Stimulated activated CD8-positive, alpha-beta memory T cell treated with anti-CD3 and anti-CD28 coated beads, Interleukin-15, amount 100 ng/mL, for 48 hours (primary cell): ENCODE measurements at places on chromosomes 12 and 14.

GRCh38 chr12:6959058-6959804 is 8.1 kb downstream of the PTPN6 start:
- no peak for DNase-seq

DNA sequence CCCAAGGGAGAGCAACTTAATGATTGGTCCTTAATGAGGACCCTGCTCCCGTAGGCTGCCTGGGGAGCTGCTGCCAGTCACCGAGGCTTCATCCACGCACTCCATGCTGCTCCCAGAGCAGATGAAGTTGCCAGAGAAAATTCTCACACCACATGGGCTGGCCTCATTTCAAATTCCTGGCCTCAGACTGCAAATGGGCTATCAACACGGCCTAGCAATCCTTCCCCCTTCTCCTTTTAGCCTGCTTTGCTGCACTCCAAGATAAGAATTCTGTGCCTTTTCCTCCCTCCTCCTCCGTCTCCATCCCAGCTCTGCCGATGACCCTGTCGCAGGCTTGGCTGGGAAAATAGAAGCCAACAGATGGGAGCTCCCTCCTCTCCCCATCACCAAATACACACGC is 10.8 kb upstream of the DGLUCY start:
- DNase-seq, result no peak

DNA sequence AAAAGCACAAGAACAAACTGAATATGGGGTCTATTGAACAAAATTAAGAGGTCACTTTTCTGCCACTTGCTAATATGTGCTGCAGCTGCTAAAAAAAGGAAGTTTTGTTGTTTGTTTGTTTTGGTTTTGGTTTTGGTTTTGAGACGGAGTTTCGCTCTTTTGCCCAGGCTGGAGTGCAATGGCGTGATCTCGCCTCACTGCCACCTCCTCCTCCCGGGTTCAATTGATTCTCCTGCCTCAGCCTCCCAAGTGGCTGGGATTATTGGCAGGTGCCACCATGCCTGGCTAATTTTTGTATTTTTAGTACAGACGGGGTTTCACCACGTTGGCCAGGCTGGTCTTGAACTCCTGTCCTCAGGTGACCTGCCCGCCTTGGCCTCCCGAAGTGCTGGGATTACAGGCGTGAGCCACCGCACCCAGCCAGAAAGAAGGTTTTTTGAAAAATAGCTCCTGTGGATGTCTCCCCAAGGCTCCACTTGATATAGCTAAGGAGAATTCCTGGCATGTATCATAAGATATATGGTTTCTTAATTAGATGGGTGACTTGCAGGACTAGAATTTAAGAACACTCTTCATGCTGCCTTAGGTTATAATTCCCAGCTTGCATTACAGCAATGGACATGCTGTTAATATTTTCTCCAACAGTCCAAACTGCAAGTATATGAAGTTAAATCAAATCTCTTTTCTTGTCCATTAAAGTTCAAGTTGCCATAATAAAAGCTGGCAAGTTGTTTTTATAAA is 237.6 kb upstream of the AMIGO2 start:
- no peak for DNase-seq

- no peak for DNase-seq
Observed at GRCh38 chr12:95554532-95555071, 3.3 kb upstream of the USP44 start.

DNA sequence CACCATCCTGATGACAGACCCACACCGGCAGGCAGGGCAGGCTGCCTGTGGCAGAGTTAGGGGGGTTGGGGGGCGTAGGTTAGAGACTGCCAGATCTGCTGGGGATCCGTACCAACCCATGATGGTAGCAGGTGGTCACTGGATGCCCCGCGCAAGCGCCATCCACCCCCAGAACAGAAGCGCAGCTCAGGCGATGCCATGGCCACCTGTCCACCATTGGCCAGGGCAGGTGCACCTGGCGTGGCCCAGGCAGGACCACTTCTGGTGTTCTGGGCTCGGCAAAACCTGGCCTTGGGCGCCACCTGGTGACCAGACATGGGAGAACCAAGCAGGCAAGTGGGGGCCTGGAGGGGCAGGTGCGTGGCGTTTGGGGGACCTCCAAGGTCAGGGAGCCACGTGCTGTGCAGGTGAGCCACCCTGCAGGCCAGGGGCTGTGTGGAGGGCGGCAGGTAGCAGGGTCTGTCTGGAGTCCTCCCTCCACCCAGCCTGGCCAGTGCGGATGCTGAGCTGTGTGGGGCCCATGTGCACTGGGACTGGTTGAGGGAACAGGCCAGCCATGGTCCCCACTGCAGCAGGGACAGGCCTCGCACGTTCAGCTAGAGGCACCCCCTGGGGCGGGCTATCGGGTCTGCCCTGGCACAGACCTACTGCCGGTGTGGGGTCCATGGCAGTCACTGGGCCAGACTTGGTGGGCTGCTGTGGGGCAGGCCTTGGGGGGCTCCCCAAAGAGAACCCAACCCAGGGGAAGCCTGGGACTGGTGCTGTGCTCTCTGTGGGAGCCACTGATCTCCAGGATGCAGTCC is 15.6 kb downstream of the BAG5 start:
- DNase-seq, result peak; percentile 50

- DNase-seq, result no peak
Observed at GRCh38 chr12:97813301-97813700, 350.7 kb downstream of the RMST start.

DNA sequence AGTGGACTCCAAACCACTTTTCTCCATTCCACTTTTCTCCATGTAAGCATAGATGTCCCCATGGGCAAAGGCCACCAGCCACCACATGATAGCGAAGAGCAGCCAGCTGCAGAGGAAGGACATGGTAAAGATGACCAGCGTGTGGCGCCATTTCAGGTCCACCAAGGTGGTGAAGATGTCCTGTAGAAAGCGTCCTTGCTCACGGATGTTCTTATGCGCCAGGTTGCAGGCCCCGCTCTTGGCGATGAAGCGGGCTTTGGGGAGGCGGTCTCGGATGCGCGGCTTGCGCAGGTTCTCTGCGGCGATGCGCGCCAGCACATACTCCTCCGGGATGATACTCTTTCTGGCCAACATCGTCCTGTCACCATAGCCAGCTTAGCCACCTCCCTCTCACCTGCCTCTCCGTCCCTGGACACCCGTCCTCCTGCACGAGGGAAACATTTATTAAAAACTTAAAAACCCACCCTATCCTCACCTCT is 1.2 kb downstream of the KCNJ8 start:
- DNase-seq, result peak; percentile 2

GRCh38 chr12:67434671-67435370 is 165.7 kb downstream of the CAND1 start:
- DNase-seq, result no peak

DNA sequence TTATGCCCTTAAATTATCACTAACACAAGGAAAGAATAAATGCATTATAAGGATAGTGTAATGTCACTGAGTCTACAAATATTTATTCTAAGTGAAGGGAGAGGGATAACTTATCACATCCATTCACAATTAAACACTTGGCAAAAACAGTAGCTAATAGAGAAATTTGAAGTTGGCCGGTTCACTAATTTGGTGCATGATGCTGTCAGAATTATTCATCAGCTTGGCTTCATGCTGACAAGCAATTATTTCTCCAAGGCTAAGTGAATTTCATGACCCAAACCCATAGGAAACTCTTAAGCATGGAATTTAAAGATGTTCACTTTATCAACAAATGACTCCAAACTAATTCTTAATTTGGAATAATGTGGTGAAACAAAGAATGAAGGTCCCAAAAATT is 25.0 kb upstream of the NR1H4 start:
- no peak for DNase-seq

GRCh38 chr12:12877153-12877768 is 14.1 kb upstream of the GPRC5A start:
- no peak for DNase-seq

DNA sequence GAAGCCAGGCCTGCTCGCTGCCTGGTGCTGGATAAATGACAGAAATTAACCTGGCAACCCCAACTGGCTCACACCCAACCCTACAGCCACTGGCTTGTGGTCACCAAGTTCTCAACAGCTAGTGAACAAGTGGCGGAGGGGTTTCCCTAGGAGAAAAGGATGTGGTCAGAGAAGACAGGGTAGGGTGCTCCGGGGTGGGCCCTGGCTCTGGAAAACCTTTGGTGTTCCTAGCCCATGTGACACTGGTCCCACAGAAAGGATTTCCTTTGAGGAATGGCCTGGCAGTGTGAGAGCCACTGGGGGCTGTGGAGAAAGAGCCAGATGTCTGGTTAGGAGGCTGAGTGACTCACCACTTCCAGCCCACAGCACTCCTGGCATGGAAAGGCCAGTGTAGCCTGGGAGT is 8.7 kb downstream of the SYNE3 start:
- DNase-seq, result no peak

DNA sequence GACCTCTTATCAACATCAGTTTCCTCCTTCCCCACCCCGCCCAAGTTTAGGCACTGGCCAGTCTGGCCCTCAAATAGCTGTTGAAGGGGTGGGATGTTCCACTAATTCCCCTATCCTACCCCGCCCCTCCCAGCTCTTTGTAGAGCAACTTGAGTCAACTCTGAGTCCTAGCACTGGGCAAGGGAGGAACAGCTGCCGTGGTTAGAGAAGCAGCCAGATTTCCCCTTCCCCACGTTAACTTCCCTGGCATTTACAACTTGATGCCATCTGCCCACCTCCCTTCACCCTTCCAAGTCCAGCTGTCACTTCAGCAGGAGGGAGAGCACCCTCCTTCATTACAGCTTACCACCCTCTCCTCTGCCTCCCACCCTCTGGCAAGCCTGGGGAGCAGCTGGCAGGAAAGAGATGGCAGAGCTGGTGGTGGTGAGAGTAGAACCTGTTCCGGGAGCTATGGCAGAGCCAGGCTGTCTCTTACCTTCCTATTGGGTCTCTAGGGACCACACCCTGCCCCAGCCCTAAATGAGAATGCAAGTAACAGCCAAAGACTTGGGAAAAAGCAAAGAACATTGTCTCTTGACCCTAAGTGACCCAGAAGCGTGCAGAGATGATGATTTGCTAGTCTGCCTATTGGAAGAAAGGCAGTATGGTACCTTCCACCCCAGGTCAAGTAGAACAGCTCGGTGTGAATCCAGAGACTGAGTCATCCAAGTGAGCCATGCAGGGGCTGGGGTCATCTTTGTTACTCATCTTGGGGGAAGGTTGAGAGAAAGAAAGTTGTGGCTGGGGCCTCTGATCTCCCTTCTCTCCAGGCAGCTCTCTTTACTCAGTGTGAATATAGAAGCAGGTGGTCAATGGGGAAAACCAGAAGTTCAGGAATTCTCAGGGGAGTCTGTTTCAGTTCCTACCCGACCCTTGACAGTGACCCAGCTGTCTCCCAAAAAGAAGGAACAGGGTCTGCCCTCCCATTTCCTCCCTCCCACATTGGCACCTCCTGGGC is 1.5 kb downstream of the BLOC1S1 start:
- DNase-seq, result no peak

- peak; percentile 39 for DNase-seq
Observed at GRCh38 chr14:95265106-95266094, 54.3 kb downstream of the CLMN start.

GRCh38 chr12:38736821-38737220 is 168.6 kb downstream of the CPNE8 start:
- DNase-seq, result no peak

GRCh38 chr12:6534945-6535696 is 804 bp downstream of the GAPDH start:
- DNase-seq, result no peak

DNA sequence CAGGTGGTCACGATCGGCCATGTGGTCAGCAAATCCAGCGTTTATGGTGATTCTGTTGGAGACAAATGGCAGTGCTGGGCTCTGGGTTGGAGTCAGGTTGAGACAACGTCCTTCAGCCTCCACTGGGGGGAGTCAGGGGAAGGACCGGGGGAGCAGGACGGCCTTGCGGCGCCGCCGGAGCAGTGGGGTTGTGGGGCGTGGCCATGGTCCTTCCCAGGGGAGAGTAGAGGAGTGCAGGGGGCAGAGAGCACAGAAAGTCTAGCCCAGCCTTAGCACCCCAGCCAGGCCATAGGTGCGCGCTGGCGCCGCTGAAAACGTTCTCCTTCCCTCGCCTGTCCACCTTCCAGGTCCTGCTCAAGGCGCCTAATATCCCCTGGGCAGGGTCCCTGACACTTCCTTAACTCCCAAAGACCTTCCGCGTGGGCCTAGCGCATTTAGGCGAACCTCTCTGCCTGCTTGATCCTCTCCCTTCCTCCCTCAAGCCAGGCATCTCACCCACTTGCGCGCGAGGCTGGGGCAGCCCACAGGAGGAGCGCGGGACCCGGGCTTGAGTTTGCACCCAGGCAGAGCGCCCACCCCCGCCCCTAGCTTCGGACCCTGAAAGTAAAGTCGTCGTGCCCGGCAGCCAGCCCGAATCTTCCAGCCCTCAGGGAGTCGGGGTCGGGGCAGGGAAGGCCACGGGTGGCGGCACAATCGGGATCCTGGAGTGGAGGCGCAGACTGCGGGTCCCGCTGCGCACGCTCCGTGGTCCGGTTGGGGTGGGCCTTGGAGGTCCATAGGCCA is 3.1 kb upstream of the KIF26A start:
- no peak for DNase-seq
